ENCODE measurements at places on chromosomes 3 and 15.

- DNase-seq = no peak
Measured at GRCh38 chr15:58330741-58331559, 100.8 kb upstream of the LIPC start.

- DNase-seq = no peak
Measured at GRCh38 chr3:43217206-43217605, 69.1 kb upstream of the SNRK start.

- no peak for DNase-seq
Measured at GRCh38 chr15:75775296-75776064, 62.8 kb upstream of the CSPG4 start.

GRCh38 chr15:27457766-27458165 lies 486.8 kb downstream of the GABRG3 start:
- no peak for DNase-seq

DNA sequence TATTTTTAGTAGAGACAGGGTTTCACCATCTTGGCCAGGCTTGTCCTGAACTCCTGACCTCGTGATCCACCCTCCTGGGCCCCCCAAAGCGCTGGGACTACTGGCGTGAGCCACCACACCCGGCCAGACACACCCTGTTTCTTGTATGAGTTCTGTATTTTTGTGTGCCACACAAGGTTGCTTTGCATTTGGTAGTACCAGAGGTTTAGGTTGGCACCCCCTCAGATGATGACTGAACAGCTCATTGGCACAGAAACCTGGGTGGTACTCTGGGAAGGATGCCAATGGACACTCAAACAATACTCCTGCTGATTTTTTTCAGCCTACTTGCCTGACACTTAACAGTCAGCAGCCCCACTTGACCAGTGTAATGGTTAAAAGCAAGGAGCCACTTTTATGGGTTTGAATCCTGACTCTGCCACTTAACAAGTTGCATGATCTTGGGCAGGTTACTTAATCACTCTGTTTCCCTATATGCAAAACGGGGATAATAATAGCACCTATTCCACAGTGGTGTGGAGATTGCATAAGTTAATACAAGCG lies 39.2 kb upstream of the BCL2A1 start:
- peak; percentile 20 for DNase-seq

GRCh38 chr3:172875039-172875438 lies 124.5 kb downstream of the ECT2 start:
- DNase-seq = no peak

DNA sequence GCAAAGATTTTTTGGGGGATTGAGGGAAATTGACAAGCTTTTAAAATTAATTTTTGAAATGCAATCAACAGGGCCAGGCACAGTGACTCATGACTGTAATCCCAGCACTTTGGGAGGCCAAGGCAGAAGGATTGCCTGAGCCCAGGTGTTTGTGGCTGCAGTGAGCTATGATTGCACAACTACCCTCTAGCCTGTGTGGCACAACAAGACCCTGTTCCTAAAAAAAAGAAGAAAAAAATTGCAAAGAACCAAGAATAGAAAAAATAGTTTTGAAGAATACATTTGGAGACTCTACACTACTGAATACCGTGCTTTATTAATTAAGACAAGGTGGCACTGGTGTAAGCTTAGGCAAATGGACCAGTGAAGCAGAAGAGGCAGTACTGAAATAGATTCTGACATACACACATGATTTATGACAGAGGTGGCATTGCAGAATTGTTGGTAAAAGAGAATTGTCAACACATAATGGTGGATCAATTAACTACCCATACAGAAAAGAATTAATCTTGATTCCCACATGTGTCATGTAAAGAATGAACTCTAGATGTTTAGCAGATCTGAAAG lies 443.3 kb upstream of the ATP11B start:
- DNase-seq = no peak

DNA sequence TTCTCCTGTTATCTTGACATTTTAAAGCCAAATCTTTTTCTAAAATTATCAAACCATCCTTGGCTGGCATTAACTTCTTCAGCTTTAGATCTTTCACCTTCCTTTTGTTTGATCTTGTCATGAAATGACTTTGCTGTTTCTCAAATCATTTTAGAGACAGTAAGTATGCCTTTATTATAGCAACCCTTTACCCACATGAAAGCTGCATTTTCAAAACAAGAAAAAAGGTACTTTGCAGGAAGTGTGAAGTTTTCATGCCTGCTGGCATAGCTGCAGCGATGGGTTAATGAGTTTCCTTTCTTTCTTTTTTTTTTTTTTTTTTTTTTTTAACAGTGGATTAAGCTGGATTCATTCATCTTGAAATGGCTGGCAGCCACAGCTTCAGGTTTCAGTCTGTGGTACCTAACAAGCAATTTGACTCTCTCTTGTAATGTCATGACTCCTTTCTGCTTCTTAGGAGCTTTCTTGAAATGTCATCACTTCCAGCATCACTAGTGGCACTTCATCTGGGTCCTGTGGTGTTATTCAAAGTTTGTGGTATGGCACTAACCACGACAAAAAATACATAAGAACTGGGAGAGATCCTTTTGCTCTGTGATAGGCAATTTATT lies 18.8 kb downstream of the SLC25A26 start:
- no peak for DNase-seq

GRCh38 chr3:63798949-63799348 lies 20.1 kb upstream of the C3orf49 start:
- DNase-seq = no peak

DNA sequence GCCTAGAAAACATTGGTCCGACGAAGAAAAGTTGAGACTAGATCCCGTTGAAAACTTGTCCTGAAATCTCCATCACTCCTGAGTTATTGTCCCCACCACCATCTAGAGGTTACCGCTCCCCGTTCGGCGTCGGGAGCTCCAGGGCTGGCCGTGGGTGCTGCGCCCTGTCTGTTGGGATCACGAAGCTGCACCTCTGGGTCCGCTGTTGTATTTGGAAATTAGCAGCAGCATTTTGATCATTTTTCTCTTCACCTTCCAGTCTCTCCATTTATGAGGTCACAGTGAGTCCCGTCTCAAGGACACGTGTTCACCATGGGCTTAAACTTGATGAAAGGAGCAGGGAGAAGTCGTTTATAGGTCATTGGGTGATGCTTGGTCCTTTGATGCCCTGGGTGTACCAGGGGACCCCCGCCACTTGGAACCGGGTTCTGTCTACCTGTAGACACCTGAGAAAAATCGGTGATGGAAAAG lies 565 bp downstream of the MANF start:
- DNase-seq = no peak

GRCh38 chr3:144760831-144761230 lies 789.2 kb downstream of the DIPK2A start:
- no peak for DNase-seq

- DNase-seq = no peak
Measured at GRCh38 chr15:64037116-64037515, 9.2 kb downstream of the DAPK2 start.

DNA sequence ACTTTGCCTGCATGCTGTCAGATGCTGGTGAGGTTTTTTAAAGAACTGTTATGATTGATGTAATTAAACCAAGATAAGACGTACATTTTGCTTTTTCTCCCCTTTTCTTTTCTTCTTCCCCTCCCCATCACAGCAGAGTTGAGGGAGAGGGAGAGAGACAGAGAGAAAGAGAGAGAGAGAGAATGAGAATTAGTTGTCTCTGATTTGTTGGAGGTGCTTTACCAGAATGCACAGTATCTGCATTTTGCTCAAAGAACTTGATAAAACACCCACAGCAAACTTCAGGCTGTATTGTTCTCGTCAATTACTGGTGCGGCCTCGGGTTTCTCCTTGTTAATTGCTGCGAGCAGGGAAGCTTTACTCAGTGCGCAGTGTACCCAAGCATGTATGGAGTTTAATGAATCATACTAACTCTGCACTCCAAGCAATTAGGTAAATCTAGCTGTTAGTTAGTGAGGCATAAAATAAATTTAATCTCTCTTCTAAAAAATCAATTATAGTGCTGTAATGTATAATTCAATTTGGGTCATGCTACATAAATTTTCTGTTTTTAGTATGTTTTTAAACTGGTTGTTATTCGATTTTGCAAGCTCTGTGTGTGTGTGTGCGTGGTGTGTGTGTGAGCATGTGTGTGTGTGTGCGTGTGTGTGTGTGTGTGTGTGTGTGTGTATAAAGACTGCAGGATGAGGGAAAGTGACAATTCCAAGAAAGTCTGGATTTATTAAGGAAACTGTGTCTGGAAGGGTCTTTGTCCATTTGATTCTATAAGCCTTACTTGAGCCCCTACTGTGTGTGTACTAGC lies 273.4 kb downstream of the TLE3 start:
- DNase-seq = no peak

- DNase-seq = no peak
Measured at GRCh38 chr3:32398531-32398930, 6.9 kb downstream of the CMTM7 start.

GRCh38 chr15:63440756-63441155 lies 59.1 kb upstream of the CA12 start:
- no peak for DNase-seq

GRCh38 chr3:140244893-140245292 lies 309.9 kb downstream of the CLSTN2 start:
- peak; percentile 6 for DNase-seq

DNA sequence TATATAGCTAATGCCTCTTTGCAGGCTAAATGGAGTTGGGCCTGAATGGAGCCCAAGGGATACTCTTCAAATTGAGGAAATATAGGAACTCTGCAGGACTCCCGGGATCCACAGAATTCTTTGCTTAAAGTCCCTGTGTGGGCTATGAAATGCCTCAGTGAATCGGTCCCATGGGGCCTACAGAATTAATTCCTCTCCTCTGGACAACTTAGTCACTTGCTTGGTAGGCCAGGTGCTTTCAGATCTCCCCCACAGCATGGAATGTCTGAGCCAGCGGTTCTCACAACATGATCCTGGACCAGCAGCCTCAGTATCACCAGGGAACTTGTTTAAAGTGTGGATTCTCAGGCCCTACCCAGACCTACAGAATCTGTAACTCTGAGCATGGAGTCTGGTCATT lies 15.1 kb upstream of the PRICKLE2 start:
- DNase-seq = no peak

DNA sequence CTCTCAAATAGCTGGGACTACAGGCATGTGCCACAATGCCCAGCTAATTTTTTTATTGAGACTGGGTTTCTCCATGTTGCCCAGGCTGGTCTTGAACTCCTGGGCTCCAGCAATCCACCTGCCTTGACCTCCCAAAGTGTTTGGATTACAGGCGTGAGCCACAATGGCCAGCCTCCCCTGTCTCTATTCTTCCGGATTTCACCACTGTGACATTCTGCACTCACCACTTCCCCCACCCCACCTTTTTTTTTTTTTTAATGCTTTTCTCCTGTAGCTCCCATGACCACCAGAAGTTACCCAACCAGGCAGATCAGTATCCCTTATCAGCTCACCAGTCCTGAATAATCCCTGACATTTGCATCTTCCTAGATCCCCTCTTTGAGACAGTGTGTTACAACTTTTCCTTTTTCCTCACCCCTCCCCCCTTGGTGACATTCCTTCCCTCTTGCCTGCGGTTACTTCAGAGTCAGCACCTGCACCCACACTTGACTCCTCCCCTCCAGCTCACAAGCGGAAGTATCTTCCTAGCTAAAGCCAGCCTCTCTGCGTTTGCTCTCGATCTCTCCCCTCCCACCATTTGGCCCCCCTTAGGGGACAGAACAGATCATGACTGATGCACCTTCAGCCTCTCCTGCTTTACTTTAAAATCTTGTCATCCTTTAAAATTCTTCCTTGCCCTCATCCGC lies 13.5 kb upstream of the ZNF592 start:
- DNase-seq = no peak

GRCh38 chr15:98658831-98659699 lies 10.7 kb downstream of the IGF1R start:
- DNase-seq = peak; percentile 64

DNA sequence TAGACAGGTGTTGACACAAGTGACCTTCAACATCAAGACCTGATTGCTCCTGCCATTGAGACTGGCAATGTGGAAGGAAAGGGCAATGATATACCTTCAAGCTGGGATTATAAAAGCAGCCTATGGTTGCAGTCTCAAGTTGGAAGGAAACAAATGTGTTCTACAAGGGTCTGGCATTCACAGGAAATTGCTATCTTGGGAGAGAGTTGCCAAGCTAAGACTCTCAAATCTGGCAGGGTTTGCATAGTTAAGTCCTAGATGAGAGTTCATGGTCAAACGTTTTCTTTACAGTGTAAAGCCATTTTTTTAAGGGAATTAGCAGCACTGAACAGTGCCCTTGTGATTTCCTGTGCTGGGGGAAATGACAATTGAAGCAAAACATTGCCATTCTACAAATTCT lies 546.9 kb upstream of the CFAP20DC start:
- DNase-seq = no peak

DNA sequence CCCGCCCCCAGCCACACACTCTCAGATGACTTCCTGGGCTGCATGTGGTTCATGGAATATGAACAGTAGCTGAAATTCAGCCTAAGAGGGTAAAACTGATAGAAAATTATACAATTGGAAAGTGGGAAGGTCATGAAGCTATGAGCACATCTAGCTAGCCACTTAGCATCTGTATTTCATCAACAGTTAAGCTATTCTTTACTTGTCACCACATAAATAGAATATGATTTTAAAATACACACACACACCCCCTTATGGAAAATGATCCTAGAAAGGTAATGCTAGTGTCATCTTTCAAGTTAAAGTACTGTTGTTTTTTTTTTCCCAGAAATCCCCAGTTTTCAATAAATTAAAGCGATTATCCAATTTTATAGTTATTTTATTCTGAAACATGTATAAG lies 3.6 kb downstream of the MAP4 start:
- DNase-seq = no peak

Measured in AG10803 (cell line).